ENCODE measurements at places on chromosomes 13 and 19.

GRCh38 chr19:1082165-1082927 is 12.8 kb downstream of the POLR2E start:
- DNase-seq, result no peak

- no peak for DNase-seq
These were observed 301 bp downstream of the POP4 start for GRCh38 chr19:29606420-29606747.

GRCh38 chr13:46372071-46372470 is 15.0 kb downstream of the RUBCNL start:
- no peak for DNase-seq

GRCh38 chr19:42488783-42489521 is 39.3 kb downstream of the CEACAM1 start:
- DNase-seq, result no peak

- no peak for DNase-seq
These were observed 303.1 kb downstream of the PCDH9 start for GRCh38 chr13:66926851-66927524.

DNA sequence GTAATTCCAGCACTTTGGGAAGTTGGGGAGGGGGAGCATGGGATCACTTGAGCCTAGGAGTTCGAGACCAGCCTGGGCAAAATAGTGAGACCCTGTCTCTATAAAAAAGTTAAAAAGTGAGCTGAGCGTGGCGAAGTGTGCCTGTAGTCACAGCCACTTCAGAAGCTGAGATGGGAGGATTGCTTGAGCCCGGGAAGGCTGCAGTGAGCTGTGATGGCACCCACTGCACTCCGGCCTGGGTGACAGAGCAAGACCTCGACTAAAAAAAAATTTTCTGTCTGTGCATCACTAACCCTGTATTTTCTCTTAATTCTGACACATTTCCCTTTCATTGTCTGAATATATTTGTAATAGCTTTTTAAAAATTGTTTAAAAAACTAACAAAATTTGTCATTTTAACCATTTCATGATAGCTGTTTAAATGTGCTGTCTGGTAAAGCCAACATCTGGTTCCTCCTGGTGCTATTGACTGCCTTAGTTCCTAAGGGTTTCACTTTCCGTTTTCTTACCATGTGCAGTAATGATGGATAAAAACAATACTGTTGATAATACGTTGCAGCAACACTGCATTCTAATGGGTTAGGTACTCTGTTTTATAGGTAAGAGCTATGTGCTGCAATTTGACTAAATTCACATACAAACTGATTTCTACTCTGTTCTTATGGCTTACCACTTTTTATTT is 29.7 kb downstream of the LATS2 start:
- no peak for DNase-seq

GRCh38 chr13:30991922-30992321 is 59.5 kb downstream of the TEX26 start:
- no peak for DNase-seq

DNA sequence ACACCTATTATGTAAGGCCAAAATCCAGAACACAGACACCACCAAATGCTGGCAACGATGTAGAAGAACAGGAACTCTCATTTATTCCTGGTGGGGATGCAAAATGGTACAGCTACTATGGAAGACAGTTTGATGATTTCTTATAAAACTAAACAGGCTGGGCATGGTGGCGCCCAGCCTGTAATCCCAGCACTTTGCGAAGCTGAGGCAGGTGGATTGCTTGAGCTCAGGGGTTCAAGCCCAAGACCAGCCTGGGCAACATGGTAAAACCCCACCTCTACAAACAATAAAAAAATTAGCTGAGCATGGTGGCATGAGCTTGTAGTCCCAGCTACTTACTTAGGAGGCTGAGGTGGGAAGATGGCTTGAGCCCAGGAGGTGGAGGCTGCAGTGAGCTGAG is 98.3 kb downstream of the TUBA3C start:
- no peak for DNase-seq

DNA sequence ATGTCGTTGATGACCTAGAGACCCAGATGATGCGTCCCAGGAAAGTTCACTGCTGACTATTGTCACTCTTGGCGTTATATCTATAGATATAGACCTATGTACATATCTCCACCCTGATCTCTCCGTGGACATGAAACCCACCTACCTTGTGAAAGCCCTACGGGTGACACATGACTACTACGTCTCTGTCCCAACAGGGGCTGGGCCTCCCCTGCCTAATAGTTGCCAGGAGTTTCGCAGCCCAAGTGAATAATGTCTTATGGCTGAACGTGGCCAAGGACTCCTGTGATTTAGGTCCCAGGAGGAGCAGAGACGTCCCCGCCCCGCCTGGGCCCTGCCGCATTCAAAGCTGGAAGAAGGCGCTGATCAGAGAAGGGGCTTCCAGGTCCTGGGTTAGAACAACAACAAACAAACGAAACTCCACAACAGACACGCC is 4.9 kb upstream of the POU4F1 start:
- DNase-seq, result no peak

DNA sequence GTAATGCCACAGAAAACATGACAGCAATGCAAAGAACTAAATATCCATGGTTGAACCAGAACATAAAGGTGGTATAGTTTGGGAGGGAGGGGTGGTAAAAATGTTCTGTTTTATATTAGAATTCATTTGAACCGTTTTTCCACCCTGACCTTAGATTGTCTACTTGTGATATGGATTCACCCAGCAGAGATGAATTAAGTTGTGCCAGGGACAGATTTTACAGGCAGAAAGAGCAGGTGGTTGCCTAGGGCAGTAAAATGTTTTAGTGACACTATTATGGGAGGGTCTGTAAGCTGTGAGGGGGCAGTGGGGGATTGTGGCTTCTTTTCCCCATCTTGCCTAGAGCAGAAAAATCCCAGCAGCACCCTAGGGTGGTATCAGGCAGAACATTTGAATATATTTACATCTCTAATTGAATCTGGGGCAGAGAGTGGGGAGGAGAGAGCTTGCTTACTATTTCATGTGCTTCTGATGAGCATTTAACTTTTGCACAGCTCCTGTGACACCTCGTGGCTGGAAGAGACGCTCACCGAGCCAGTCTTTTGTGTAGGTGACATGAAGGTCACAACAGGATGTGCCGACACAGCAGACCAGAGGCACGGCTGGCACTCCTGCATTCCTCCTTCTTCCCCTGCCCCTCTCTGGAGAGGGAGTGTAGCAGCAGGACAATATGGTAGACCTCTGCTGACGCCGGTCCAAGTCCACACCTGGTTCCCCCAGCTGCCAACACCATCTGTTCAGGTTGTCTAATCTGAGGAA is 452.3 kb downstream of the IRS2 start:
- DNase-seq, result no peak

GRCh38 chr13:25292301-25292700 is 5.0 kb upstream of the MTMR6 start:
- no peak for DNase-seq

DNA sequence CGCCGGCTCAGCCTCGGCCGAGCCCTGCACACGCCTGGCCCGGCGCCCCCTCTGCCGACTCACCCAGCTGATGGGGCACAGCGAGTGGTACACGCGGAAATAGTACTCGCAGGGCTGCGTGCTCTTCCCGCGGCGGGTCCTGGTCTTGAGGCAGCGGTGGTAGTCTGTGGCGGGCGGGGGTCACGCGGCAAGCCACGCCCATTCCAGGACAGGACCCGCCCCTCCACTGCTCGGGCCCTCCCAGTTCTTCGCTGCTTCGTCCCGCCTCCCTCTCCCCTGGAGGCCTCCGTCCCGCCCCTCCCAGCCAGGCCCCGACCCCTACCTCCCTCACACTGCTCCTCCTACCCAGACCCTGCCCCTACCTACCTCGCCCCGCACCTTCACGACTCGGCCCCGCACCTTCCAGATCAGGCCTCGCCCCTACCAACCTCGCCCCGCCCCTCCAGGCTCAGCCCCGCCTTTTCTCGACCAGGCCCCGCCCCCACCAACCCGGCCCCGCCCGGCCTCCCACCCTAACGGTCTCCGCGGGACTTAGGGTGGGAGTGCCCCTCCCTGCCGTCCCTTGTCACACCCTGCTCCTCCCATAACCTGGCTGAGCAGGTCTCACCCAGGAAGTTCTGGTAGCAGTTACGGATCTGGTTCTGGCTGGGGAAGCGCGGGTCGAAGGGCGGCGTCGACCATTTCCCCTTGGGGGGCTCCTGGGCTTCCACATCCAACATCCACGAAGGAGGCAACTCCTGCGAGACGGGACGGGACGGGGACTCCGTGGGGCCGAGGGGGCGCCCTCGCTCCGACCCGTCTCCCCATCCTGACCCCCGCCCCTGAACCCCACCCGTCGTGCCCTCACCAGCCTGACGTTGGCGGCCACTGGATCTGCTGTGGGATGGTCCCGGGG is 469 bp downstream of the COX6B2 start:
- DNase-seq, result no peak

- DNase-seq, result no peak
These were observed 2.4 kb downstream of the BLOC1S3 start for GRCh38 chr19:45180936-45181335.

- no peak for DNase-seq
These were observed 1482.8 kb downstream of the OLFM4 start for GRCh38 chr13:54511366-54511765.

DNA sequence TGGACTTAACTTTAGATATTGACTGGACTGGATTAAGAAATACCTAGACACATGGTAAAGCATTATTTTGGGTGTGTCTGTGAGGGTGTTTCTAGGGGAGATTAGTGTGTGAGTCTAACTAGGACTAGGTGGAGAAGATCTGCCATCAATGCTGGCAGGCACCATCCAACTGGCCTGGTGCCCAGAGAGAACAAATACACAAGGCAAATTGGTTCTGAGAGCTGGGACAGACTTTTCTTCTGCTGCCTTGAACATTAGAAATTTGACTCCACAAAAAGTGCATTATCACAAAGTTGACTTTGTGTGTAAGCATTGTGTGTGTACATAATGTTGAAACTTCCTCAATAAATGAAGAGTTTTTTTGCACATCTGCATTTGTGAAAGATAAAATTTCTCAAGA is 522.1 kb downstream of the SUCLA2 start:
- DNase-seq, result no peak

GRCh38 chr13:23824371-23824770 is 64.8 kb downstream of the MIPEP start:
- DNase-seq, result no peak

DNA sequence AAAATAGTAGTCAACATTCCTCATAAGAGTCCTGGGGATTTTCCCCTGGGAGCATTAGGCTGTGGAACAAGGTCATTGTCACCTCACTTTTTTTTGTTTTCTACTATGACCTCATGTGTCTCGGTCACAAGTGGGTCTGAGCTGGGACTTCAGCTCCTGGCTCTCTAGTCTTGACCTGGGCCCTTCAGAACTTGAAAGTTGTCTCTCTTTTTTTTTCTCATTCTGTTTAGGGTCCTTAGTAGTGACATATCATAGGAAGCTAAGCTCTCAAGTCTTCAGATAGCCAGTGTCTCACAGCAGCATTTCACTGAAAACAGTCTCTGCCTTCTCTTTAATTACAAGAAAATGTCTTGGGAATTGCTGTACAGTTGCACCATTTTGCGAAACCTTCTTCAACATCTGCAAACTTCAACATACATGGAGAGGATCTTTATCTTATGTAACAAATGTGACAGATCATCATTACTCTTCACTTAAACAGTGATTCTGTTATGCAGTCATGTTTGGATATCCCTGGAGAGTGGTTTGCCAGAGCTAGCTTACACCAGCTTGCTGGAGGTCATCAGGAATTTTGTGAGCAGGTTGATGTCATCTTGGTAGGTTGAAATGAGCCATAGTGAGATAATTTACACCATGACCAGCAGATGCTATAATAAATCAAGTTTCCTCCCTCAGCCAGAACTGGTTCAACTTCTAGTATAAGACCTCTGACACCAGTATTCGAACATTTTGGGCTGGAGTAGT is 131.5 kb downstream of the GPC5 start:
- DNase-seq, result no peak

DNA sequence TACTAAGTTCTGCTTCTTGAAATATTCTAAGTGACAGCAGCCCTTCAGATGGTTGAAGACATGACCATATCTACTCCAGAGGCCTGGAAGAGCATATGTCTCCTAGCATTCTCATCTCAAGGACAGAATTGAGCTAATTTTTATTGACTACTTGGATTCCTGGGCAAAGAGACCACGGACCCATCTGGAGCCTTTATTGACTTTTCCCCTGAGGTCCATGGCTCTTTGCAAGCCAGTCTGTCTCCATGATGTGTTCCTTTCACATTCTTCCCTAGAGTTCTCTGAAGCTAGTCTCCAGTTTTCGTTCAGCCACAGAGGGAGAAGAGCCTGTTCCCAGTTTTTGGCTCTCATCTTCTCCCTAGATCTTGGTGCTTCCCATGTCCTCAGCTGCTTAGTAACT is 202.7 kb downstream of the PCCA start:
- no peak for DNase-seq

Measured in stimulated activated CD8-positive, alpha-beta memory T cell treated with anti-CD3 and anti-CD28 coated beads, Interleukin-15, amount 100 ng/mL, for 4 hours (primary cell).